ENCODE measurements at places on chromosomes 6 and 20.

DNA sequence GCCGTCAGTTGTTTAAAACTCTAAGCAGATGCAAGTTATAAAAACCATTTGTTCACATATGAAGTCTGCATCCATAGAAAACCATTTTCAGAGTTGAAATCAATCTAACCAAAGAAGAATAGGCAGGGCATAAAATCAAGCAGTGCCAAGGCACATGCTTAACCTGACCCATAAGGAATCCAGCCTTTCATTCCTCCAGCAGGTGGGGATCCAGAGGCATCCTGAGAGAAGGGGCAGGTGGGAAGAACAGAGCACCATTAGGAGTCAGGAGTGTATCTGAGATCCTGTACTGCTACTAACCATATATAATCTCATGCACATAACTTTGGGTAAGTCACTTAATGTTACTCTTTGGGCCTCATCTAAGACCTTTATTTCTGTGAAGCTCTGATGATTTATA, 29.4 kb upstream of the FOXO3 start:
- no peak for DNase-seq

- DNase-seq: no peak
These were observed 622.6 kb upstream of the SLC35B3 start for GRCh38 chr6:9057937-9058336.

GRCh38 chr6:31970604-31971271, 1.2 kb downstream of the DXO start:
- DNase-seq: no peak

- DNase-seq: no peak
These were observed 136.8 kb downstream of the ALDH8A1 start for GRCh38 chr6:134813146-134813545.

GRCh38 chr6:4017834-4018170, 61.1 kb downstream of the FAM217A start:
- DNase-seq: no peak

DNA sequence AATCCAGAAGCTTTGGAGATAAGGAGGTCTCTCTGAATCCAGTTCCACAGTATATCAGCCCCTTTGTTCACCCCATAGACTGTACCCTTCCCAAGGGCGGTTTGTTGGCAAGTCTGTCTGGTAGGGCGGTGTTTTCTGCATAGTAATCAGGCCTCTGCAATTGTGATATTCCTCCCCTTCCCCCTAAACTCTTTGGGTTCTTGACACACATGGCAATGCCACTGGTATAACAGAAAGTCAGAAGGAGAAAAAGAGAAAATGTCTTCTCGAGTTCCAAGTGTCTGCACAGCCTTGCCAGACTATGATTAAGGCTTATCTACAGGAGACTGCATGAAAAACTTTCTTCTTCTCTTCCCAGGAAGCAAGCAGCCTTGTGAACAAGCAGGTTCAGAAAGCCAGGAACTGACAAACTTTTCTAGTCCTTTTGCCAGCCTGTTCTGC, 45.6 kb downstream of the FOXO3 start:
- no peak for DNase-seq

GRCh38 chr6:140445474-140446004, 1071.1 kb upstream of the CITED2 start:
- DNase-seq: no peak

DNA sequence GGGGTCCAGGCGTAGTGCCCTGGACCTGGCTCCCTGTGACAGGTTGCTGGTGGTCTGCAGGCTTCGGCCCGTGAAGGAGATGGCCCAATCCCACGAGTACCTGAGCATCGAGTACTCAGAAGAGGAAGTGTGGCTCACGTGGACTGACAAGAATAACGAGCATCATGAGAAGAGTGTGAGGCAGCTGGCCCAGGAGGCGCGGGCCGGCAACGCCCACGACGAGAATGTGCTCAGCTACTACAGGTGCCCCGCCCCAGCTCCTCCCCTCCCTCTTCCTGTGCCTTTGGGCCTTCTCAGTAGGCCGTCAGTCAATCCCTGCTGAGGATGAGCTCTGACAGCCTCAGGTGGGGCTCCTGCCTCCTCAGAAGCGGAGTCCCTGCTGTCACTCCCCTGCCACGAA, 42.6 kb downstream of the UQCC2 start:
- no peak for DNase-seq

- no peak for DNase-seq
These were observed 1.9 kb downstream of the SNX5 start for GRCh38 chr20:17966432-17967310.
